ENCODE measurements at places on chromosomes 3 and 15.
A peak's percentile ranks its signal among the peaks of the same experiment; 100 is the strongest.

DNA sequence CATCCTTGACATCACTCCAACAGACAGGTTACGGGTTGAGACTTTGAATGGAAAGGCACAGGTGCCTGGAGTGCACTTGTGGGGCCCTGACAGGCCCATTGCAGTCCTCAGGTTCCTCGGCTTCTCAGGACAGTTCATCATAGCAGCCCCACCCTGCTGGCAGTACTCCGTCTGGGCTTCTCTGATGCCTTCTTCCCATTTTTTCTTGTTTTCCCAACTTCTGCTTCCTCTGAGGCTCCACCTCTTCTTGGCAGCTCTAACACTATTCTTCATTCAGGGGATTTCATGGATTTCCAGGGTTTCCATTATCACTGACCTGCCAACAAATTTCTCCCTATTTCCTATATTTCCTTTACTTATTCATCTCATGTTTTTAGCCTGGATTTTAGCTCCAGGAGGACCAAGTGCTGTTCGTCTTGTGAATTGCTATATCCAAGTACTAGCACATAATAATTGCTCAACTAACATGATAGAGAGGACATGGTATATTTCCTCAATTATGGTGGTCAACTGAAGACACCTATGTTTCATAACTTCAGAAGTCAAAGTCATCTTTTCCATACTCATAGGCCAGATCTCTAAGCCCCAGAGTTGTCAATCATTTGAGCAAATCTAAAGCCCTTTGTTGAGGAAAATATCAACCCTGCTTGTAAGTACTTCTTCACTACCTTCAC is 16.2 kb downstream of the NCEH1 start:
- DNase-seq, result no peak

DNA sequence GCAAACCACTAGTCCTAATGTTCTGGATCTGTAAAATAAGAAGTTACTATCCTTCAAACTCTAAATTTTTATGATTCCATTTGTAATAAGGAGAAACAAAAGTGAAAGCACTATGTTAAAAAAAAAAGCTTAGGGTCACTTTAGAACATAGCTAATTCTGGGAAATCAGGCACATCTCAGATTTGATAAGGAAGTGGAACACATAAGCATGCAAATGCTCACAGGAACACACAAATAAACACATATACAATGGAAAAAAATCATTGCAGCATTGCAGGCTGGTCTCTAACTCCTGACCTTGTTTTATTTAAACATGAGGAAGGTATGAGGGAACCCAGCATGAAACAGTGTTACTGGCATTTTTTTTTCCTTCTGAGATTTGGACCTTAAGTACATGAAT is 63.2 kb upstream of the TNFSF10 start:
- no peak for DNase-seq

- no peak for DNase-seq
Measured at GRCh38 chr3:124283652-124284023, 291.7 kb upstream of the ROPN1 start.

DNA sequence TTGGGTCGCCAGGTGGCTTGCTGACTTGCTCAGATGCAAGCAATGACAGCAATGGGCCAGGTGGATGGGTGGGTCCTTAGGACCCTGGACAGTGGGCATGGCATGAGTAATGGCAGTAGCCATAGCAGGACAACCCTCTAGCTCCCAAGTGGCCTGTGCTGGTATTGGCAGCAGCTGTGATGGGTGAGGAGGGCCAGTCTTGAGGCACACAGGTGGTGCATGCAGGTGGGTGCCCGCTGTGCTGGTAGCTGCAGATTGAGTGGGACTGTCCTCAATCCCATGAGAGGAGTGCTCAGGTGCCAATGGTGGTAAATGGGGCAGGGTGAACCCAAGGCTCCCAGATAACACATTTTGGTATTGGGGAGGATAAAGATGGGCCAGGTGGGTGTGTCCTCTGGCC is 24.2 kb downstream of the AGBL1 start:
- no peak for DNase-seq

GRCh38 chr3:182848906-182849305 is 55.6 kb downstream of the ATP11B start:
- no peak for DNase-seq

- peak; percentile 24 for DNase-seq
Measured at GRCh38 chr3:57596495-57597126, 533 bp downstream of the ARF4 start.

DNA sequence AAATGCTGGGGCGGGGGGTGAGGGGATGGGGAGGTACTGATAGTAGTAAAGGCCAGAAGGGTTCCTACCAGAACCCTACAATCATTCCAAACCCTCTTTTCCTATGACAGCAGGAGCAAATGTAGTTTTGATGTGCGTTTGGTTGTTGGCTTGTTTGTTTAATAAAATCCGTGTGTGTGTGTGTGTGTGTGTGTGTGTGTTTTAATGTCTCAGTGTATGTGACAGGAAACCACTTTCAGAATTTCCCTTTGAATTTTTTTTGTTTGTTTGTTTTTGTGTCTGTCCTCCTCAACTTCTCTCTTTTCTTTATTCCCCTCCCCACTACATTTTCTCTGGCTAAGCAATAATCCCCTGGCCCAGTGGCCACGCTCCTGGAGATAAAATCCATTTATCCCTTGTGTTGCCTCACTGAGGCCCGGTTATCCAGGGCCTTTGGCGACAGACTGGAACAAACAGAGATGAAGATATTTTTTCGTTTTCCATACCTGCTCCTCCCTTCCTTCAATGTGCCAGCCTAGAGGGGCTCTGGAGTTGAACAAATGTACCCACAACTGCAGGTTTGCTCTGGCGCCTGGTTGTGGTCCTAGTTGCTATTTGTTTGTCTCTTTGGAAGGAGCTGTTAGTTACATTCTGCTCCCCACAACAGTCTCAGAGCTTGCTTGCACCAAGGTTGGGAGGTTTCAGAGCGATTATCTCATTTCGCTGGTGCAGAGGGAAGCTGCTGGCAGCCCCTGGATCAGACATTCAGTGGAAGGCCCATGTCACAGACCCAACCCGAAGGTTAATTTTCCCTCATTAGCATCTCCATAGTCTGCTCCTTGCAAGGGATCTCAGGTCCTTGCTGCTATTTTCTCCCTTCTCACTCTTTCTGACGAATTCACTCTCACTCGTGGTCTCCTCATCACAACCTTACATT is 17.9 kb downstream of the NR2F2 start:
- no peak for DNase-seq

All from stimulated activated CD8-positive, alpha-beta memory T cell treated with anti-CD3 and anti-CD28 coated beads, Interleukin-15, amount 100 ng/mL, for 4 hours (primary cell).